ENCODE measurements at places on chromosomes 4 and X.

DNA sequence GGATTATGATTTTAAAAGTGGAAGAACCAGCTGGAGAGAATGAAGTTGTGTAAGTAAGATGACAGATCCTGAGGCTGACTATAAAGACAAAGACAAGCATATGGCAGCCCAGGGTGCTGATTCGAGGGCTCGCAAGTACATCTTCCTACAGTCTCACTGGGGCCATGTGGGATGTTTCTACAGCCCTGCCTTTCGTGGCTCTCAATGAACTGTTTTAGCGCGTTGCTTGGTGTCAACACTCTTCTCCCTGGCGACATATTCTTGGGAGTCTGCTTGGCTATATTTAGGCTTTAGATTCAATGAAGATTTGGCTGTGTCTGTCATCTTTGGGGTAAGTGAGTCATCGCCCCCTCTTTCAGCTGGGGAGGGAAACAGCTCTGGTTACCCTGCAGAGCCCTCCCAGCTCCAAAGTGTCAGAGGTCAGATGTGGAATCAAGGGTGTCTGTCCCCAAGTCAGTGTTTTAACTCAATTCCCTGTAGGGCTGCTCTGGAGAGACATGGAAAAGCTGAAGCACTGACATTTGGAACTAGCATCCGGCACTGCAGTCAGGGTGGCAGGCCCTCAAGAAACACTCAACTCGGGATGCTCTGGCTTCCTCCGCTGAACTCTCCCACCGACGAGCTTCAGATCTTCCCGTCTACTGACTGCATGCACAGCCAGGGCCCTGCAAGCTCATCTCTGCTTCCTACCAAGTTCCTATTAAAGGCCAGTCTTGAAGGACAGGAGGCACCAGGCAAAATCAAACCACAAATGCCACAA, 65.7 kb downstream of the GATB start:
- DNase-seq, result no peak

DNA sequence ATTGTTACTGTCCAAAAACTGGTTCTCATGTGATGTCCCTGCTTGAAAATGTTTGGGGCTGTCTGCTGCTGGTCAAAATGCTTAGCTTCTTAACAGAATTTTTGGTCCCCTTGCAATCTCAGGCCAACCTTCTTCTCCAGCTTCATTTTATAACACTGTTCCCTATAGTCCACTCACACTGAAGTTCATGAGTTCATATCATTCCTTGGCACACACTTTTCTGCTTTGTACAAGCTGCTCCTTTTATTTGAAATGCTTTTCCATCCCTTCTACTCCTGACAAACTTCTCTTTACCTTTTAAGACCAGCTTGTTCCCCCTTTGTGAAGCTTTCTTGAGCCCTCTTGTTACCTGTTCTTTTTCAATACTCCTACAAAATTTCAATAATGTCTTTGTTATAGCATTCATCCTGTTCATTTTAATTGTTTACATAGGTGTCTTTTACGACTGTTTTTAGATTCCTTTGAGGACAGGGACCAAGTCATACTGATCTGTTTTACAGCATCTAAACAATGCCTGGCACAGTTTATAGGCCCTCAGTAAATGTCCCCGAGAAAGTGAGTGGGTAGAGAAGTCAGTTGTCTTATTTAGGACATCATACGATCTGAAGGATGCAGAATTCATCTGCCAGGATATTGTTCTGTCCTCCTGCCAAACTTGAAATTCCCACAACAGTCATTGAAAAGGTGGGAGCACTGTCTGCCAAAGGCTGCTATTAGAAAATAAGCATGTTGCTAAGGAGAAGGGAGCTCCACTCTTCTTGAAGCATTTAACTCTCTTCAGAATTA, 134.4 kb upstream of the BMPR1B start:
- DNase-seq, result no peak

- no peak for DNase-seq
These were observed 318.4 kb downstream of the PPP3CA start for GRCh38 chr4:101028886-101029285.

DNA sequence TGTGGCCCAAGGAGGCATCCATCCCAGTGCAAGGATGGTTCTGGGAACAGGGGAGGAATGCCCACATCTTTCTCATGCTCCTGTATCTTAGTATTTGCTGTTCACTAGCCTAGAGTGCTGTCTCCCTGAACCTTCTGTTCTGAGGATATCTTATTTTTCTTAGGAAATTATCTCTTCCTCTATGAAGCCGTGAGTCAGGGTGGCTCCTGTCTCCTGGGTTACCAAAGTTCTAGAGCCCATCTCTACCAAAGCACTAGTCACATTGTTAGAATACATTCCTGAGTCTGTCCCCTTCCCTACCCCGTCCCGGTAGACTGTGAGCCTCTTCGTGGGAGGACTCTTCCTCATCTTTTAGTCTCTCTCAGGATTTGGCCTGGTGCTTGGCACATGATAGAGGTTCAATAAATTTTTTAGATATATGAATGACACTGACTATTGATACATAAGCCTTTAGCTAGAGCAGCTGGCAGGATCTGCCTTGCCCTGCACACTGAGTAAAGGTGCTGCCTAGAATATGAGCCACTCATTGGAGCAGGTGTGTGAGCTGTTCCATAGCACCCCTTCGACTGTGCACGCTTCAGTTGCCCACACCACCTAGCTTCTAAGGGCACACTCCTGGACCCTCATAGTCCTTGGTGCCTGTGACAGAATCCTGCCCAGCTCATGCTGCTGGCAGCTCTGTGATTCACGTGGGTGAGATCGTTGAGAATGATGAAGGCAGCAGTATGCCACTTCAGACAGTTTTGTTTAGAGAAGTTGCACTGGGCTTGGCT, 13.3 kb downstream of the CXCR3 start:
- DNase-seq, result no peak

GRCh38 chr4:153095448-153096204, 108.6 kb upstream of the TRIM2 start:
- no peak for DNase-seq

GRCh38 chr4:119523399-119523798, 105.2 kb downstream of the PDE5A start:
- no peak for DNase-seq

- no peak for DNase-seq
These were observed 38.7 kb downstream of the SEC24B start for GRCh38 chr4:109472343-109472761.

GRCh38 chr4:139629436-139630125, 36.0 kb upstream of the MGST2 start:
- DNase-seq, result no peak

DNA sequence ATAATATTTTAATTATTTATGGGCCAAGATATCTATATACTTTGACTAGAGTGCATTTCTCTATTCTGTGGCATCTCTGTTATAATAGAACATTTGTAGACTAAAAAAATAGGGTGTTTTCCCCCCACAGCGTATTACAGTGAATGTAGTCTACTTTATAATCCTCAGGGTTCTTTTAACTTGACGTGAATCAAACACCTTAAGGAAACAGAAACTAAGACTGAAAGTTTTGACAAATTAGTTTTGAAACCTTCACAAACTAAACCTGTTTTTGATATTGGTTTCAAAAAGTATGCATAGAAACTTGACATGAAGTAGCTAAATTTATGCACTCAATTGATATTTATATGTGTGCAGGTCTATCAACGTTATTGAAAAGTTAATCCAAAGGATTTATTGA, 1963.1 kb upstream of the TENM3 start:
- no peak for DNase-seq

Measured in CD4-positive, alpha-beta memory T cell (primary cell).